ENCODE measurements at places on chromosomes 6 and 20. TPM values are rescaled to one million over a fixed set of nuclear protein-coding genes. Genes with fewer than 3 reads are reported as not detected.

The SLC17A1 gene
- total RNA-seq = not detected

The ERVFRD-1 gene
- total RNA-seq = not detected

GRCh38 chr20:46787991-46788762, 78.7 kb downstream of the SLC2A10 start:
- no peak for DNase-seq

DNA sequence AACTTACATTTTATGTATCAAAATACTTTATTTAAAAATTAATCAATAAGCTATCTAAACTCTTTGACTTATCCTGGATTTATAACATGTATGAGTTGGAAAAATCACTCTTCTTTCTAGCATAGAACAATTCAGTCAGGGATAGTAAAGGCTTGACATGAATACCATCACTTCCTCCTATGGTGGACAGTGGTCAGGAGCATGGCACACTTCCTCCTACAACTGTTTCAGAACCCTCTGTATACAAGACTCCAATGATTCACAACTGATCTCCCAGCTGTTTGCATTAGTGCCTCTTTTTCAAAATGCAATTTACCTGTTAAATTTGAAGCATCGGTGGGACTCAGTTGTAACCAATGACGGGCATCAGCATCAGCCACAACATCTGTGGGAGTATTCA, 129.7 kb downstream of the RALGAPA2 start:
- DNase-seq = no peak

The PRPH2 gene
- 0.72 TPM for total RNA-seq

- DNase-seq = peak; percentile 43
Measured at GRCh38 chr6:53623497-53623896, 42.1 kb downstream of the KLHL31 start.

DNA sequence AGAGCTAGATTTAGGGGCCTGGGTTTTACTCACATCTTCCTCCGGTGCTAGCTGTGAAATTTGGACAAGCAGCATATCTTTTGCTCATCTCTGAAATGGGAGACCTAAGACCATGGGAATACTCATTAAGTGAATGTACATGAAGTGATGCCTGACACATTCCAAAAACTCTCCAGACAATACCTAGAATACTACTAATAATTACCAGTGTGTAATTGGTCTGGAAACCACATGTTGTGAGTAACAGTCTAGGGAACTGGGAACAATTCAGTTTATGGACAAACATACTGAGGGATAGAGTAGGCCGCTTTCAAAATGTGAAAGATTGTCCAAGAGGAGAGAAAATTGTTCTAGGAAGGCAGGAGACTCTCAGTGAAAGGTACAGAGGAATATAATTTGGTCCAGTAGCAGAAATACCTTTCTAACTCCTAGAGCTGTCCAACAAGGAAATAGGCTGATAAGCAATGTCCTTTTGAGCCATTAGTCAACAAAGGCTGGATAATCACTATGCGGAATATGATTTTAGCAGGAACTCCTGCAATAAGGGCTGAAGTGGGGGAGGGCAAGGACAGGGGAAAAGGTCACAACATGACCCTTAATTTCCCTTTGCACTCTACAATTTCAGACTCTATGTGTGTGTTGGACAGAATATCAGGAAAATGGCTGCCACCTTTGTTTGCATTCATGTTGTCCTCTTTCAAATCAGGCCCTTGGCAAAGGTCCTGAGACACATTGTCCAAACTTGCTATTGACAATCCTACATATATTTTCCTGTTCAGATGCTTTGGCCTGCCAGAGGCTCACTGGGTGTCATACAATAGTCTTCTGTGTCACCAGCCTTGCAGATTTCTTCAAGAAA, 315.4 kb downstream of the PLCB1 start:
- DNase-seq = no peak

DNA sequence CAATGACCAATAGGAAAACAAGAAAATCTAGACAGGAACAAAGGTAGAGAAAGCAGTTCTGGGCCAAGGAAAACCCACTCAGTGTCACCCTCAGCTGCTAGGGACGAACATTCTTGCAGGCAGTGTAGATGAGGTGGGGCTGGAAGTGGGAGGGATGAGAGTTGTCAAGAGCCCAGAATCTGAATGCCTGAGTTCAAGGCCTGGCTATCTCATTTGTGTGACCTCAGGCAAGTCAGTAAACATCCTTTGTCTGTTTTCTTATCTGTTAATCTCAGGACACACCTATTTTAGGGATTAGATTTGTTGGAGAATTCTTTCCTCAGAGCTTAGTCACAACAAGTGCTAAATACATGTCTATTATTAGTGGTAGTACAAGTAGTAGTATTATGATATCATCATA, 50.9 kb upstream of the KIF16B start:
- no peak for DNase-seq

DNA sequence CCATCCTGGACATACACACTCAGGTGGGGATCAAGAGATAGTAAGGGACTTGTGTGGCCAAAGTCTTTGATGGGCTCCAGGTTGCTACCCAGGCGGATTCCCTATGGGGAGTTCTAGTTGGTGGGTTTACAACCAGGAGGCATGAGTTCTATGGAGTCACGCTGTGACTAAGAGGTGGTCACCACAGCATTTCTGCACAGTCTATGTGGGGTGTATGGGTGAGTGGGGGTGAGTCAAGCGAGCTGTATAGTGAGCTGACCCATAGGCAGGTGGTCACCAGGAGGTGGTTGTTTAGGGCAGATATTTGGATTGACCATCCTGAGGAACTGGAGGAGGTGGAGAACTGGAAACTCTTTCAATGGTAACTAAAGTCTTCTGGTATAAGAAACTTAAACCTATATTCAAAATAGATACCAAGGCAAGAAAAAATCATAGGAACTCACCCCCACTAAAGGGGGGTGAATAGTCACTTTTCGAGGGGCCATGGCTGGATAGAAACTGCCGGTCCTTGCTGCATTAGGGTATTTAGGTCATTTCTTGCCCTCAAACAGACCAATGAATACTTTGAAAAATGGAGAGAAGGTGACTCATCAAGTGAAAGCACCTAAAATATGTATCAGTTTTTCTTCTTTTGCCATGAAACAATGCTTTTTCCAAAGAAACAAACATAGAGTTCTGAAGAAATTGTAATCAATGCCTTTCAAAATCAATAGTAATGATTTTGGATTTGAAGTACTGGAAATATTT, 84.3 kb upstream of the NRN1 start:
- no peak for DNase-seq

The LRFN2 gene
- not detected for total RNA-seq
